ENCODE measurements at places on chromosomes 2 and 18.

DNA sequence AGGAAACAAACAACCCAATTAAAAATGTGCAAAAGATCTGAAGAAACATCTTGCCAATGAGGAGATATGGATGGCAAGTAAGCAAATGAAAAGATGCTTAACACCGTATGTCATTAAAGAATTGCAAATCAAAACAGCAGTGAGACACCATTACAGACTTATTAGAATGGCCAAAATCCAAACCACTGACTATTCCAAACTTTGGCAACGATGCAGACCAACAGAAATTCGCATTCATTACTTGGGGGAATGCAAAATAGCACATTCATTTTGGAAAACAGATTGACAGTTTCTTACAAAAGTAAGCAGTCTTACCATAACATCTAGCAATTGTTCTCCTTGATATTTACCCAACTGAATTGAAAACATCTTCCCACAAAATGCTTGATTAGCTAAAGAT is 1118.7 kb downstream of the SUCLG1 start:
- DNase-seq = no peak

- DNase-seq = no peak
These were observed 271.6 kb upstream of the SESTD1 start for GRCh38 chr2:179536185-179536584.

DNA sequence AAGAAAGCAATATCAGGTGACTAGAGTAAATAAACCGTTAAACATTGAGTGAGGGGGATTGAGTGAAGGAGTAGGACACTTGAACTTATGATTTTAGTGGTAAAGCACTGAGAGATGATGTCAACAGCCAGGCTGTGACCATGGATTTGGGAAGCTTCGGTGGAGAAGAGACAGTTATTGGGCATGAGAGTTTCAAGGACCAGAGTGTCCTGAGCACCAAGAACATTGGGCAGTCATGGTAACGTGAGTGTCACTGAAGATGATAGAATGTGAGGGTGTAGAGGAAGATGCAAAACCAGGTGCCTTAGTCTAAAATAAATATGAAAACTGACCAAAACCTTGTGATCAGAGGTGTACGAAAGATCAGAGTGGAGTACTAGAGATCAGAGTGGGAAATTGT is 248.1 kb downstream of the ASXL3 start:
- DNase-seq = no peak

DNA sequence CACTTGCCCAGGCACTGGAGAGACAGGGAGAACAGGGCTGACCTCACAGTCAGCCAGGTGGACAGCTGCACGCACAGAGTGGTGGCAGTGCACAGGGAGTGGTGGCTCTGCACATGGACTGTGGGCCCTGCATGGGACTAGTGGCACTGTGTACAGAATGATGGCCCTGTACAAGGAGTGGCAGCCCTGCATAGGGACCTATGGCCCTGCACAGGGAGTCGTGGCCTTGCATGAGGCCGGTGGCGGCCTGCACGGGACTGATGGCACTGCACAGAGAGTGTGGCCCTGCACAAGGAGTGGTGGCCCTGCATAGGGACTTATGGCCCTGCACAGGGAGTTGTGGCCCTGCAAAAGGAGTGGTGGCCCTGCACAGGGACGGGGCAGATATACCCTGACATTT is 19.1 kb upstream of the STEAP3 start:
- DNase-seq = no peak

DNA sequence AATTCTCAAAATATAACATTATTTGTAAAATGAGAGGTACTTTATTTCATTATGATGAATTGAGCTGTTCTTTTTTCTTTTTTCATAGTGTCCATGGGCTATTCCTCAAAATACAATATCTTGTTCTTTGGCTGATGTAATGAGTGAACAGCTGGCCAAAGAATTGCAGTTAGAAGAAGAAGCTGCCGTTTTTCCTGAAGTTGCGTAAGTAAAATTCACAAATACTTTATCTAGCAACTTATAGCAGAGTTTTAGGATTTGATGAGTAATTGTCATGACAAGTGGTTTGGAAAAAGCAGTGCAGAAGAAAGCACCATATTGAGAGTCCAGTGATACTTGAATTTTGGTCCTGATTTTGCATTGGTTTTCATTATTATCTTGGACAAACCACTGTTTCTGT is 9.8 kb downstream of the RIOK3 start:
- no peak for DNase-seq

DNA sequence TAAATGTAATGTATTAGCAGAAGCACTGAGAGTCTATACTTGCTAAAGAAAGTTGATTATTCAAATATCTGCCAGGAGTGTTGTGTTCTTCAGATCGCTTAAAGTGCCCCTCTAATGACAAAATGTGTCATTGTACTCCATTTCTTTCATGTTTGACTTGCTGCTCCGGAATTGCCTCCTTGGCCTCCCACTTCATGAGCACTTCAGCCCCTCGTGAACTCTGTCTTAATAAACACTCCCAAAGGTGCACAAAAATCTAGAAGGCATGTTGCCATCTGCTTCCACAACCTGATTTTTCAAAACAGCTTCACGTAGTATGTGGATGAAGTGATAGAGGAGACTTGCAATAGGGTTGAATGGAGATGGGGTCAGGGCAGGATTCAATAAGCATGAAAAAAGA is 396.1 kb downstream of the TDRD15 start:
- DNase-seq = no peak

- no peak for DNase-seq
These were observed 127.0 kb downstream of the TTC32 start for GRCh38 chr2:19774805-19775176.

DNA sequence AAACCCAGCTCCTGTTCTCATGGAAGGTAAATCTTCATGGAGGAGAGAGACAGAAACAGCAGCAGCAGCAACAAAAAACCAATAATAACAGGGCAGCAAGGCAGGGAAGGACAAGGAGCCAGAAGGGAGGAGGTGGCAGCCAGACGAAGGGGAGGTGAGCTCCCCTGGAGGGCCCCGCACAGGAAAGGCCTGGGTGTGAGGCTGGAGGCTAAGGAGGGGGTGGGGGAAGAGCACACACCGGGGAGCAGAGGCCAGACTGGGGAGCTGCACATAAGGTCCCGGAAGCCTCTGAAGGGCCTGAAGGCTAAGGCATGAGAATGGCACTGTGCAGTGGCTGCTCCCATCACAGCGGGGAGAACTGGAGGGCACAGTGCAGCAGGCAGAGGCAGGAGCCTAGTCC is 94.8 kb upstream of the SMAD7 start:
- no peak for DNase-seq

GRCh38 chr18:55233857-55234256 is 274.6 kb upstream of the CCDC68 start:
- DNase-seq = no peak

DNA sequence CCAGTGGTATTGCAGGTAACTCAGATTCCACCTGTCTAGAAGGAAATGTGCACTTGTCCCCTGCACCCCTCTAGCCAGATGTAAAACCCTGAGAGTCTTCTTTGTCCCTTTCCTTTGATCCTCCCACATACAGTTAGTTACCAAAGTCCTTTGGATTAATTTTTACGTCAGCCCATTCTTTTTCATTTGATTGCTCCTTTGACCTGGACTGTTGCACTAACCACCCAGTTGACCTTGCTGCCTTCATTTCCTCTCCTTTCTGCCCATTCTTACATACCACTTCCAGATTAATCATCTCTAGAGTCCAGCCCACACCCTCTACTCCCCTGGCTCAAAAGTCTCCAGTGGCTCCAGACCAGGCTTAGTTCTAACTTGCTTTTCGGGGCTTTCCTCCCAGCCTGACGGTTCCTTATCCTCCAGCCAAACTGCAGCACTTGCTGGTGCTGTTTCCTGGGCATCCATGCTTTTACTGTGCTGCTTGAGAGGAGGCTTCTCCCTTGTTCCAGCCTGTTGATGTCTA is 99.3 kb downstream of the SPTBN1 start:
- no peak for DNase-seq

DNA sequence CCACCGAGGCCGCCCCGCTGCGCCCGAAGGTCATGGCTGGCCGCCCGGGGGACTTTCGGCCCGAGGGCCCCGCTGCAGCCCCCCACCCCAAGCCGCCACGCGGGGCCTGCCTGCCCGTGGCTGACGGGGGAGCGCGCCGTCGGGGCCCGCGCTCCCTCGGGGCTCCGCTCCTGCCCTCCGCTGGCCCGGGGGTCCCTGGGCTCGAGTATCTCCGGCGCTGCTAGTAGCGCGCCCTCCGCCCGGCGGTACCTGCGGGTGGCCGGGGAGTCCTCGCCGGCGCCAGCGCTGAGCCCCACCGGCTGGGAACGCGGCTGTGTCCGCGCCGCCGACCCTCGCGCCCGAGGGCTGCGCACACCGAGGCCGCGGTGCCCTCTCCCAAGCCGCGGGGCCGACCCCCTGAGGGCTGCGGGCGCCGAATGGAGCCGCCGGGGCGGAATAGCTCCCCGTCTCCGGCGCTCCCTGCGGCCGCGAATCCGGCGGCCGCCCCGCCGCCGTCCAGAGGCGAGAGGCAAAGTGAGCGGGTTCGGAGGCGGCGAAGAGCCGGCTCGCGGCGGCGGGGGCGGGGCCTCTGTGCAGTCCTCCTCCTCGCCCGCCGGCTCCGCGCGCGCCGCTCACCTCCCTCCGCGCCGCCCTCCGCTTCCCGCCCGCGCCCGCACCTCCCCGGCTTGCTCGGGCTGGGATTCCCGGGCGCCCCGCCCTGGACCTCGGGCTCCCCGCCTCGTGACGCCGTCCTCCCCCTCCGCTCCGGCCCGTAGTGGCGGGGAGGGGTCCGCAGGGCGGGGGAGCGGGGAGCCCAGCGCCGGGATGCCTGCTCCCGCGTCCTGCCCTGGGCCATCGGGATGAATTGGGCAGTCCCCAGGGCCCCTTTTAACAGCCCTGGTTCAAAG is at the start of gene KCNG3:
Gene KCNG3 (minus strand): TSS at position 515 of the 887 bp plus-strand sequence. CDS start 481 bp downstream, at position 34.
- peak; percentile 44 for DNase-seq

- no peak for DNase-seq
These were observed 125.2 kb downstream of the UBE2E3 start for GRCh38 chr2:181105562-181105961.

DNA sequence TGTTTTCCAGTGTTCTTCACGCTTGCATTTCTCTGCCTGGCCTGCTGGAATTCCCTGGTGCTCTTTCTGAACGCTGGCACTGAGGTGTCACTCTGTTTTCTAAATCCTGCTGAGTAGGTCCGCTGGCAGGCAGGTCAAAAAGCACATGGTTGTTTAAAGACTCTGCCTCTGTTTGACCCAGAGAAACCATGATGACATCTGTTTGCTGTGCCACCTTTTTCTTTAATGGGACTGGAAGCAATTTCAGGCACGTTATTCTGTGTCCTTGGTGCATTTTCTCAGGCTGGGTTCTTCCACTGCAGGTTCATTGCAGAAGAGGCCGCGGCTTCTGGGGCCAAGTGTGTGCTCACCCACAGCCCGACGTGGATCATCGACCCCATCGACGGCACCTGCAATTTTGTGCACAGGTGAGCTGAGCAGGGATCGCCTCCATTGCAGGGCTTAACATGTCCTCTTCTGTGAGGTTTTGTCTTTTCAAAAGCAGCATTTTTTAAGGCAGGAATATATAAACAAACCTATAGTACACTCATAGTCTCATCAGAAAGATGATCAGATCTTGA is 28.4 kb downstream of the IMPA2 start:
- DNase-seq = no peak

- peak; percentile 96 for DNase-seq
These were observed 78.3 kb downstream of the STPG4 start for GRCh38 chr2:47076586-47077441.

DNA sequence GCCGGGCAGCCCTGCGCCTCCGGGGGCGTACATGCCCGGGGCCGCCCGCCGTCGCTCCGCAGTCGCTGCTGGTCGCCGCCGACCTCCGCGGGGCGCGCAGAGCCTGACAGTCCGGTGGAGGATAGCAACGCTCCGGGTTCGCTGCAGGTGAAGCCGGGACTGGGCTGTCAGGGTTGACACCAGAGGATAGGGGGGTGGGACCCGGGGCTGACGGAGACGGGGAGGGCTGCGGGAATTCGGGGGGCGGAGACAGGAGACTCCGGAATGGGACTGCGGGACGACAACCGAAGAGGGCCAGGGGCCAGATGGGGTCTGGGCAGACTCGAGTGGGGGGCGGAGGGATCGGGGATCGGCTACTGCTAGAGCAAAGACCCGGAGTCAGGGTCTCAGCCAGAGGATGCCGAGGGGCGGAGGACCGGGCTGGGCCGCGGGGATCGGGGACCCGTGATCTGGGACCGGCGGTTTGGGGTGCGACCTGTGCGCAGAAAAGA is 403 bp downstream of the TMEM127 start:
- peak; percentile 52 for DNase-seq

GRCh38 chr18:40387130-40387787 is 1567.8 kb upstream of the PIK3C3 start:
- DNase-seq = no peak

Data from RWPE1 (cell line).